ENCODE measurements at places on chromosomes 13 and 19.
A peak's percentile ranks its signal among the peaks of the same experiment; 100 is the strongest.

- DNase-seq = no peak
Measured at GRCh38 chr19:11530432-11530831, 1.5 kb upstream of the ECSIT start.

DNA sequence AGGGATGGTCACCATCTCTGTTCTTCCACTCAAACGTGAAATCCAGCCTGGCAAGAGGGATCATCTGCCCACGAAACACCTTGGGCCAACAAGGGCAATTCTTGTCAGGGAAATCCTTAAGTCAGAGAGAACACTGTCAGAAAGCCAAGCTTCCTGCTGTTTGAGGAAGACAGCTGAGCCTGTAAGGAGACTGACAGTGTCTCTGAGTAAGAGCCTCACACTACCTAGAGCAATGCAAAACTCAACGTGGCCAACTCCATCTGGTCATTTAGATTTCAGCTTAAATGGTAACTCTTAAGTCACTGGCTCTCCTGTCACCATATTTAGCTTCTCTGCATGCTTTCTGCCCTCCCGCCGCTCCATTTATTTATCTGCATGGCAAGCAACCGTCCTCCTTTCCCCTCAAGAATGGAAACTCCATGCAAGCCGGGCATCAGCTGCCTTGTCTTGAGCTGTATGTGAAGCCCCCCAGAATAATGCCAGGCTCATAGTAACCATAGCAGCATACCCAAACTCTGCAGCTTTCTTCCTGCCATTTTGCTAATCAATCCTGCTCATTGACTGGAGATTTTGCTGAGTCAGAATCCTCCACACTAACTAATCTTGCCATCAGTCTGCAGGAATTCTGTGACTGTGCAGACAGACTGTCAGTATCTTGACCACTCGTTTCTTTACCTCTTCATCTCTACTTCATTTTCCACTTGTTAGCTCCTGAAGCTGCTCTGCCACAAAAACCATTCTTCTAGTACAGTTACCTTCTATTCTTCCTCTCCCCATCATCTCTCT lies 159.8 kb downstream of the IRS2 start:
- DNase-seq = no peak

DNA sequence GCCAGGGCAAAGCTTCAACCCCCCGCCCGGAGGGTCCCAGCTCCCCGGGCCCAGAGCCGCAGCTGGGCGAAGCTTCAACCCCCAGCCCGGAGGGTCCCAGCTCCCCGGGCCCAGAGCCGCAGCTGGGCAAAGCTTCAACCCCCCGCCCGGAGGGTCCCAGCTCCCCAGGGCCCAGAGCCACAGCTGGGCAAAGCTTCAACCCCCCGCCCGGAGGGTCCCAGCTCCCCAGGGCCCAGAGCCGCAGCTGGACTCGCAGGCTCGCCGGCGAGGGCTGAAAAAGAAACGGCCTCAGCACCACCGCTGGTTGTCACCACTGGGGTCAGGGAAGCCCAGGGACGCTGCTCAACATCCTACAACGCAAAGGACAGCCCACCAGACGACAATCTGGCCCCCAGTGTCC lies 5.2 kb downstream of the REXO1 start:
- no peak for DNase-seq

DNA sequence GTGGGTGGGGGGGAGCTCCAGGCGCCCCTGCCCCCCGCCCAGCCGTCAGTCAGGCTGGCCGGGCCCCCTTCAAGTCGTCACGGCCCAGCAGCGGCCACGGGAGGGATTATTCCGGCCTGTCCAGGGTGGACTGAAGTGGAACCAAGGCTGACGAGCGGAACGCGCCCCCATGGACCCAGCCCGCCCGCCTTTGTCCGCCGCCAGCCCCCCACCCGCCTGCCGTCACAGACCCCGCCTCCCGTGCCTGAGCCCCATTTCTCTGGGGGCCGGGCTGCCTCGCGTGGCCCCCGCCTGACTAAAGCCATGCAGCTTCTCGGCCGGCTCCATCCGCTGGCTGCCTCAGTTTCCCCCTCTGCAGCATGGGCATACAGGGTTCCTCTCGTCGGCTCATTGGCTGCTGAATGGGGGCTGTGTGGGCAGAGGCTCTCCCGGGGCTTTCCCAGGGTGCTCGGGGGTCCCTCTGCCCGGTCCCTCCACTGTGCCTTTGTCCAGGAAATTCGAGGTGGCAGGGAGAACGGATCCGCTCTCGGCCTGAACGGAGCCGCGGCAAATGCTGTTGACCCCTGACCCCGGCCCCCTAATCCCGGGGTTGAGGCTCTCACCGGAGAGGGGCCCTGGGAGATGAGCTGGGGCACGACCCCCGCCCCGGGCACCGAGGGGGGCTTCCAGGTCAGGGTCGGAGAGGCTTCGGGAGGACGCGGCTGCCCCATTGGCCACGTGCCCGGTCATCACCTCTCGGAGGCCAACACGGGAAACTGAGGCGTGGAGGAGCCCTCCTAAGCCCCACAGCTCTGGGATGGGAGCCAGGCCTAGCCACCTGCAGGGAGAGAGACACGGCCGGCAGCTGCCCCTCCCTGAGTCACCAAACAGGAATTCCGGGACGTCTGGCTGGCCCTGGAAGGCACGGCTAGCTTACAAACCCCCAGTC lies 27.4 kb downstream of the EFNA2 start:
- DNase-seq = peak; percentile 9

DNA sequence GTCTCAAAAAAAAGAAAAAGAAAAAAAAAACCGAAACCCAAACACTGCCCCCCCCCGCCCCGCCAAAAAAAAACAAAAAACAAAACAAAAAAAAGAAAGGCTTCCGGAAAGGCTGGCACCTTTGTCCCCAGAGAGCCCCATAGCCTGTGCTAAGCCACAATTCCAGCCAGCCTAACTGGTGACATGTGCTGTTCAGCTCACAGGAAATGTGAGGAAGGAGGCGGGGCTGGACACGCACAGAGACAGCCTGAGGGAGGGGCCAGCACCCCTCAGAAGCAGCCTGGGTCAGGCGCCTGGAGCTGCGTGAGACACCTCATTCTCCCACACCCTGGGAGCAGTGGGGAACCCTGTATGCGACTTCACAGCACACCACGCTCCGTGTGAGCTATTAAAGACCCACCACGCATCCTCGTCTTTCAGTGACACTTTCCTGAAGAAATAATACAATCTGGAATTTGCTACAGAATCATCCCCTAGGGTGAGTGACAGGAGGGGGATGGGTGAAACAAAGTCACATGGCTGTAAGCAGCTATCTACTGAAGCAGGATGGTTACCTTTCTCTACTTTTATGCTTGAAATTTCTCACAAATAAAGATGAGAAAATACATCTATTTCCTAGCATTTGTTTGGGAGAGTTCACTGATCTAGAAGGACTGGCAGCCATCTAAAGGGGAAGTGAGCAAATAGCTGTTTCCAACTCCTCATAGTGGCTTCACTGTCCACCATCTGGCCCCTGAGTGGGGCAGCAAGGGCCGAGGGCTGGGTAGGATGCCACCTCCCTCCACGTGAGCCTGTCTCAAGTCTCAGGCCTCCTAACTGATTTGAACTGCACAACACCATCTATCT lies 12.3 kb upstream of the SLC35E1 start:
- DNase-seq = peak; percentile 41

- DNase-seq = no peak
Measured at GRCh38 chr19:16945364-16945714, 56.5 kb downstream of the F2RL3 start.

- no peak for DNase-seq
Measured at GRCh38 chr19:5554828-5555227, 12.9 kb downstream of the TINCR start.

DNA sequence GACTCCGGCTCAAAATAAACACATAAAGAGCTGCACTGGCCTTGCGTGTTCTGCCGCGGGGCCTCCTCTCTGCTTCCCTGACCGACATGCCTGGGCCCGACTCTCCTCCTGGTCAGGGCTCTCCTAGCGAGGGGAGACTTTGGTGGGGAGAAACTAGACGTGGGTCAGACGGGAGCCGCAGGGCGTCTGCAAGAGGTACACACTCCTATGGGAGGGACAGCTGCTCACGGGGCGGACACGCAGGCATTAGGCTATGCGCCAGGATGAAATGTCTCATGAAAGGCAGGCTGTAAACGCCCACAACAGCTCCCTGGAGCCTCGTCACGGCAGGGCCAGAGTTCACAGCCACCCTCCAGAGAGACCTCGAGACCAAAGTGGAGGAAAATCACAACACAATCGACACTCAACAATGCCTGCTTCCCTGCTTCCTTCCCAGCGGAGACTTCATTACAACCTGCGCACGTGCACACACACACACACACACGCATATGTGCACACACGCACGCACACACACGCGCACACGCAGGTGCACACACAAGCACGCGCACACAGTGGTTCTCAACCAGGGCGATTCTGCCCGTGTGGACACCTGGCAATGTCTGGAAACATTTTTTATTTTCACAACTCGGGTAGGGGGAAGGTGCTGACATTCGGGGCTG lies 5.8 kb downstream of the SLC39A3 start:
- DNase-seq = no peak

GRCh38 chr19:18017275-18018083 lies 9.5 kb downstream of the ARRDC2 start:
- no peak for DNase-seq

DNA sequence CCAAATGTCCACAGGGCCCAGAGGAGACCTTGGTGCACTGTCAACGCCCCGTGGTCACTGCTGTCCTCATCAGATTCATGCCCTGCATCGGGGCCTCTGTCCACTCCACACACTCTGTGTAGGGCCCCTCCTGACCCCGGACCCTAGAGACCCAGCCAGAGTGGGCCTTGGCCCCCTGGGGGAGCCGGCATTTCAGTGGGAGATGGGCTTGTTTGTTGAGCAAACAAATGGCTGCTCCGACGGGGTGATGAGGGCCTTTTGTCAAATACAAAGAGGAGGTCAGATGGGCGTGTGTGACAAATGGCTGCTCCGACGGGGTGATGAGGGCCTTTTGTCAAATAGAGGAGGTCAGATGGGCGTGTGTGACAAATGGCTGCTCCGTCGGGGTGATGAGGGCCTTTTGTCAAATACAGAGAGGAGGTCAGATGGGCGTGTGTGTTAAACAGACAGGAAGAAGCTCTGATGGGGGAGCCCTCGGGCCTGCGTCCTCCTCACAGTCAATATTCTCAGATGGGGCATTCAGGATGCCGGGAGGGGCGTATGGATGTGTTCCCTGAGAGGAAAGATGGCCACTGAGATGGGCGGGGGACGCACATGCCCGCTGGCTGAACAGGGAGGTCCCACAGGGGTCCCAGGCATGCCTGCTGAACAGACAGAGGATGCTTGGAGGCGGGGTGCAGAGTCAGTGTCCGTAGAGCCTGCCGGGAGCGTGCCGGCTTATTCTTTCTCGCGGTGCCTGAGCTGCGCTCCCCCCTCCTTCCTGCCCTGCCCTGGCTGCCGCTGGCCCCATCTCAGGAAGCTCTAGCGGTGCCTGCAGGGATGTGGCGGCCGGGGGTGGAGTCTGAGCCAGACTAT lies 36.3 kb downstream of the SMIM24 start:
- DNase-seq = no peak

DNA sequence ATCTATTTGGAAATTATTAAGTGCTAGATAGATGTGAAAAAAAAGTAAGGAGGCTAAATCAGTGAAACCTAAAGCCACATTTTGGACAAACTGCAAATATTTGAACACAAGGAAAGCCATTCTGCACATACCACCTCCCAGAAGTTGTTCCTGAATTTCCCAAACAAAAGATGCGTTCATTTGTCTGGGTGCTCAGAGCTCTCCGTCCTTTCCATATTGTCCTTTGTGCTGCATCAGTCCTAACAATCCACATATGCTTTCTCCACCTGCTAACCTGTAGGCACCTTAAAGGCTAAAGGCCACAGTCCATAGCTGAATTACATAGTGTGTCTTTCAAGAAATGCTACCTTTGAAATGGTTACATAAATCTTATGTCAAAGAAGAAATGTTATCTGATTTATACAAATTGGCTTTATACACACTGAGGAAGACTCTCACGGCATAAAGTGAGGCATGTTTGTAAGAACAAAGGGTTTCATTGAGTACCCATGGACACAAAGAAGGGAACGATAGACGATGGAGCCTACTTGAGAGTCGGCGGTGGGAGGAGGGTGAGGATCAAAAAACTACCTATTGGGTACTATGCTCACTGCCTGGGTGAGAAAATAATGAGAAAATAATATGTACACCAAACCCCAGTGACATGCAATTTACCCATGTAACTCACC lies 182.0 kb downstream of the RGCC start:
- DNase-seq = no peak

- DNase-seq = no peak
Measured at GRCh38 chr13:28548872-28549271, 53.9 kb upstream of the FLT1 start.

GRCh38 chr13:64819081-64819480 lies 2411.1 kb downstream of the PCDH9 start:
- DNase-seq = no peak

DNA sequence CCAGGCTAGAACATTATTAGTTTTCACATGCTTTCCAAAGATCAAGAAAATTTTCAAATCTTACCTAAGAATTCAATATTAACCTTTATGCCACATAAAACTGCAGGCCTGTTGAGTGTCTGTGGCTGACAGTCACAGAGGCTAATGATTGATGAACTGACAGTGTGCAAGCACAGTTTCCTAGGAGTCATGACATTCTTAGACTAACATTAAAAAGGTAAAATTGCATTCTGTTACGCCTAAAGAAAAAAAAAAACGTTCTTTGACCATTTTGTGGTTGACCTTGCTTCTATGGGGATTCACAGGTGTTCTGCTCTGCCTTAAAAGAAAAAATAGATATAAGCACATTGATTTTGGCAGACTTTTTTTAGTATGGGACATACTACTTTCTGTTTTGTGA lies 1776.2 kb downstream of the PCDH9 start:
- DNase-seq = no peak
